ENCODE measurements at places on chromosomes 4 and X.
A peak's percentile ranks its signal among the peaks of the same experiment; 100 is the strongest.

DNA sequence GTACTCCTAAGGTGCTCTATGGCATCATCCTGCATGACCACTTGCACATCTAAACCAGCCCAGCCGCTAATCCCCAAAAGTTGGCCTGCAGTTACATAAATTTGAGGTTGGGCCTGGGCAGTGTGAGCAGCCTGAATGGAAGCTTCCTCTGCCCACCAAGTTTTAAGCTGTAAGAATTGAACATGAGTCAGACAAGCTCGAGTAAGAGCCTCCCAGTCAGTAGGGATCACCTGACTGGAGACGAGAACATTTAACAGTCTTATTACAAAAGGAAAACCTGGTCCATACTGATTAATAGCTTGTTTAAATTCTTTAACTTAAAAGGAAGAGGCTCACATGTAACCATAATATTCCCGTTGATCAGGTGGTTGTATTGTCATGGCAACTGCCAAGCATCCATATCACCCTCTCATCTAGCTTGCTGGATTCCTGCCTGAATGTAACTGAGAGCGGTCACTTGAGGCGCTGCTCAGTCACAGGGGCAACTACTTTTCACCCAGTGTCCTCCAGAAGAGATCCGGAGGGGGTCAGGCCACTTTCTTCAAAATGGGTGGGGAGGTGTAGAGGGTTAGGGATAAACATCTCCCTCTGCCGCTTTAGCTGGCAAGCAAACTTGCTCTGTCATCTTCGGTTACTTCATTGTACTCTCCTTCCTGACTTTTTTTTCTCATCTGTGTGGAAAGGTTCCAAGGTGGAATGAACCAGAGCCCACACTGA lies 56.6 kb upstream of the WDR1 start:
- peak; percentile 22 for DNase-seq

GRCh38 chrX:125210146-125210545 lies 109.5 kb upstream of the TEX13C start:
- no peak for DNase-seq

- no peak for DNase-seq
Observed at GRCh38 chr4:126558596-126558995, 1074.2 kb upstream of the INTU start.

DNA sequence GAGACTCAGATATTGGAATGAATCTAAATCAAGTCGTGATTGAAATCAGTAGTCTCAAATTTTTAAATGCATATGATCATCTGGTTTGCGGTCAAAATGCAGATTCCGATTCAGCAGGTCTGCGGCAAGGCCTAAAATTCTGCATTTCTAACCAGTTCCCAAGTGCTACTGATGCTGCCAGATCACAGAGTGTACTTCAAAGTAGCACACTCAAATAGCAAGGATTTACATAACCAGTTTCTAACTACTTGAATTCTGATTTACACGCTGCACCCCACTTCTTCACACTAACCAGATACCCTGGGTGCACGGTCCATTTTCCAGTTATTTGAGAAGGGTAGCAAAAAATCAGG lies 752 bp downstream of the MBTPS2 start:
- no peak for DNase-seq

DNA sequence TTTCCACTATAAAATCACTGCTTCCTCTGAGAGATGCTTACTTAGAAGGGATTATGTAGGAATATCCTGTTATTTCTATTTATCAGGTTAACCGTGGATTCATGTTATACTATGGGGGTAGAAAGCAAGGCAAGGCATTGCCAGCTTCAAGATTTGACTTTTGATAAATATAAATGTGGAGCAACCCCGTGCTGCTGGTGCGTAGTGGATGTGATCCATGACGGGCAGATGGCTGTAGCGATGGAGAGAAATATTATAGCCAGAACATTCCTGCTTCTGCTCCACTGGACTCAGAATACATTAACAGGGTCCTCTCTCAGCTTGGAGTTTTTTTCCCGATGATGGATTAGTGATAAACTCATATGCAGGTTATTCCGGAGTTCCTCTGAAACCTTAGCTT lies 157.6 kb downstream of the TENM3 start:
- no peak for DNase-seq

DNA sequence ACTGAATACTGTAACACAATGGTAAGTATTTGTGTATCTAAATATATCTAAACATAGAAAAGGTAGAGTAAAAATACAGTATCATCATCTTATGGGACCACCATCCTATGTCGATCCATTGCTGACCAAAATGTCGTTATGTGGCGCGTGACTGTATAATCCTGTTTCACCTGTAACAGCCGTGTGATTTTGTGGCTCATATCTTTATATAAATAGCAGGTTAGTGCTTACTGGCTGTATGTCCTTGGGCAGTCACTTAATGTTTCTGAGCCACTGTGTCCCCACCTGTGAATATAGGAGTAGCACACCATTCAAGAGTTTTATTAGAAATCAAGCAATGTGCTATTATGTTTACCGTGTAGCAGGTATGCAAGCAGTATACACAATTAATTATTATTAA lies 226.2 kb upstream of the FAT1 start:
- no peak for DNase-seq

- DNase-seq: peak; percentile 65
Observed at GRCh38 chr4:28686618-28687017, 1826.0 kb downstream of the STIM2 start.
